Eye (tissue), 1 donor: ENCODE measurements at places on chromosomes 2 and 18.
A peak's percentile ranks its signal among the peaks of the same experiment; 100 is the strongest.

GRCh38 chr18:37182340-37183135 is 353.6 kb downstream of the KIAA1328 start:
- no peak for DNase-seq

- no peak for DNase-seq
Measured at GRCh38 chr2:27721335-27721734, 50.2 kb upstream of the MRPL33 start.

GRCh38 chr2:113281910-113282746 is 3.4 kb upstream of the PAX8 start:
- no peak for DNase-seq

DNA sequence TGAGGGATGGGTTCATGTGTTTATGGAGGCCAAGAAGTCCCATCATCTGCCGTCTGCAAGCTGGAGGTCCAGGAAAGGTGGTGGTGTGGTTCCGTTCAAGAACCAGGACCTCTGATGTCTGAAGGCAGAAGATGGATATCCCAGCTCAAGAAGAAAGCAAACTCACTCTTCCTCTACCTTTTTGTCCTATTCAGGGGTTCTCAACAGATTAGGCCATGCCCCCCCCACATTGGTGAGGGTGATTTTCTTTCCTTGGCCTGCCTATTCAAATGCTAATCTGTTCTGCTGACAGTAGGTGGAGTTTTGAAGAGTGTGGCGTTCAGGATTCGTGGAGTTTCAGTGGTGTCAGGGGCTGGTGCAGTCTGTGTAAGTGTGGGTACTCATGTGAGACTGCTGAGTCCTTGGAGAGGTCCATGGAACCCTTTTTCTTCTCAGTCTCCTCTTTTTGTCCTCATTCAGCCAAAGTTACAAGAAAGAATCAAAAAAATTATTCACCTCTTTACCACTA is 5.9 kb downstream of the MSL3B start:
- no peak for DNase-seq

- no peak for DNase-seq
Measured at GRCh38 chr2:174717273-174717672, 47.0 kb downstream of the CHRNA1 start.

GRCh38 chr2:32838418-32838817 is 108.3 kb upstream of the LTBP1 start:
- no peak for DNase-seq

DNA sequence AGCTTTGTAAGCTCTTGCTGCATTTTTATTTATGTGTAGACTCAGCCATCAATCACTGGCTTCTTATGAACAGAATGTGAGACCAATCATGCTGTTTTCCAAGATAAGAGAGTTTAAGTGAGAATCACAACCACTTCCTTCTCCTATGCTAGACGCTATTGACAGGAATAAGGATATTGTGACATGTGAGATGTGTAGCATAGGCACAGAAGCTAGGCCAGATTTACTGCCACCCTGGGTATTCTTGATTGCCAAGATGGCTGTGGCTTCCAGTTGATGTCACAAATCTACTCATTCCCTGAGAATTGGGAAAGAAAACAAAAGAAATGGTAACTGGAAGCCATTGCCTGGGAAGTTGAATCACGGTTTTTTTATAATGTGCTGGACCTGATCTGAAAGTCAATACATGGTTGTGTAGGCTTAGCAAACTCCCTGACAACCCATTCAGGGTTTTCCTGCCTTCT is 49.9 kb downstream of the RAB27B start:
- DNase-seq: no peak

GRCh38 chr18:44909191-44909719 is 228.6 kb downstream of the SETBP1 start:
- DNase-seq: no peak

DNA sequence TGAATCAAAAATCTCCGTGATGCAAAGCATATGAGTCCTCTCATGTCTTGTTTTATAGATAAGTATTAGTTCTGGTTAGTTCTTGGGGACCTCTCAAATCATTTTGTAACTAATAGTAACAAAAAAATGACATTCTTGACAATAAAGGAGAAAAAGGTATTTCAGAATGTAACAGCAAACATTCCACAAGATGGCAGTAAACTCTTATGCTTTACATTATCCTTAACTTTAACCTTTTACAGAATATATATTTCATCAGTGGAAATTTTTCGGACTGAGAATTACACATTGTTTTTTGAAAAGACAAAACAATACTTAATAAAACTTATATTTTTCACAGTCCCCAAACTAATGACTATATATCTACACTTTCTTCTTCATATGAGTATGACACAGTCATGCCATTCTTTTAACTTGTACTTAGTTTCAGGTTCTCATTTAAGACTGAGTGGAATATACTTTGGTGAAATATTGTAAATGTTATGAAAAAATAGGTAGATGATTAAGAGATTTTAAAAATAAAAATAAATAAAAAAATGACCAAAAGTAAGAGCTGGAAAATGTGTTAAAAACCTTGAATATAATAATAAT is 142.9 kb upstream of the NXPH2 start:
- peak; percentile 64 for DNase-seq

DNA sequence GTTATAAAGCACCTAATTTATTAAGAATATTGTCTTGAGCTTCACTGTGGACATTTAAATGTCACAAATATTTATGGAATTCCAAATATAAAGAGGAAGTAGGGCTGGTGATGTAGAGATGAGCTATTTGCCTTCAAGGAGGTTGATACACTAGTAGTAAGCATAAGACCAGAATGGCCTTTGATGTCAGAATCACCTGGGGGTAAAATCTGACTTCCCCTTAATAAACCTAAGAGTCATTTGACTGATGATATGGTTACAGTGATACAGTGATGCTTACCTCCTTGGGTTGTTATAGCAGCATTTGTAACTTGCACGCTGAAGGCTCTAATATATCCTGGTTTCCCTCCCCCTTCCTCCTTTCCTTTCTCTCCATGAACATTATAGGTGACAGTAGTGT is 143.7 kb downstream of the CERS6 start:
- no peak for DNase-seq

GRCh38 chr18:27017901-27018500 is 152.5 kb upstream of the AQP4 start:
- DNase-seq: peak; percentile 66

DNA sequence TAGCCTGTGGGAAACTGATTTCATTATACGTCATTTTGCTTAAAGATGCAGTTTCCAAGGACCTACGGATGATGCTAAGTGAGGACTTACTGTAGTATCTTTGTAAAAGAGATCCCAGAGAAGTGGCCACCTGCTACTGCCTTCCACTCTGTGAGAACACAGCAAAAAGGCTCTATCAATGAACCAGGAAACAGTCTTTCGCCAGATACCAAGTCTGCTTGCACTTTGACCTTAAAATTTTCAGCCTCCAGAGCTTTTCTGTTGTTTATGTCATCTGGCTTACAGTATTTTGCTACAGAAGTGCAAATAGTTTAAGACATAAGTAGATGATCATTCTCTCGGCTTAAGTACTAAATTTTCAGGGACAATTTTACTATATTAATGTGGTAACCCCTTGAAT is 847.9 kb upstream of the CHAC2 start:
- no peak for DNase-seq

DNA sequence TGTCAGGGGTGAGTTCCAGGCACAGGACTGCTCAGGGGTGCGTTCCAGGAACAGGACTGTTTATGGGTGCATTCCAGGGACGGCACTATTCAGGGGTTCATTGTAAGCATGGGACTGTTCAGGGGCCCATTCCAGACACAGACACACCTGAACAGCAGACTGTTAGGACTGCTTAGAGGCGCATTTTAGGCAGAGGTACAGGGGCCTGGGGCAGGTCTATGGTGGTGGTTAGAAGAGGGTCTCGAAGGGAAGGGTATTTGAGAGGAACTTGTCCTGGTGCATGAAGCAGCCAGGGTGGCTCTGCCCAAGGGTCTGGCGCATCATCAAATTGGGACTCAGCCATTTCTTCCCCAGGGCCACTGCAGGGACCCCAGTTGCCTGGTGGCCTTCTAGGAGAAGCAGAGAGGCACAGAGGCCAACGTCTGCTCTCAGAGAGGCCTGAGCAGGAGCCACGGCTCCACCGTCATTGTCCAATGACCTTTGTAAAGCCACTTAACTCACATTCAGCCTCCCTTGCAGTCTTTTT is 14.8 kb upstream of the MLPH start:
- DNase-seq: no peak

GRCh38 chr2:141021109-141021508 is 1109.7 kb downstream of the LRP1B start:
- no peak for DNase-seq

- no peak for DNase-seq
Measured at GRCh38 chr2:130376433-130377293, 20.8 kb downstream of the PTPN18 start.

GRCh38 chr2:69773206-69773605 is 31.3 kb downstream of the ANXA4 start:
- DNase-seq: no peak

- DNase-seq: no peak
Measured at GRCh38 chr2:119680457-119681202, 1.6 kb downstream of the TMEM177 start.

DNA sequence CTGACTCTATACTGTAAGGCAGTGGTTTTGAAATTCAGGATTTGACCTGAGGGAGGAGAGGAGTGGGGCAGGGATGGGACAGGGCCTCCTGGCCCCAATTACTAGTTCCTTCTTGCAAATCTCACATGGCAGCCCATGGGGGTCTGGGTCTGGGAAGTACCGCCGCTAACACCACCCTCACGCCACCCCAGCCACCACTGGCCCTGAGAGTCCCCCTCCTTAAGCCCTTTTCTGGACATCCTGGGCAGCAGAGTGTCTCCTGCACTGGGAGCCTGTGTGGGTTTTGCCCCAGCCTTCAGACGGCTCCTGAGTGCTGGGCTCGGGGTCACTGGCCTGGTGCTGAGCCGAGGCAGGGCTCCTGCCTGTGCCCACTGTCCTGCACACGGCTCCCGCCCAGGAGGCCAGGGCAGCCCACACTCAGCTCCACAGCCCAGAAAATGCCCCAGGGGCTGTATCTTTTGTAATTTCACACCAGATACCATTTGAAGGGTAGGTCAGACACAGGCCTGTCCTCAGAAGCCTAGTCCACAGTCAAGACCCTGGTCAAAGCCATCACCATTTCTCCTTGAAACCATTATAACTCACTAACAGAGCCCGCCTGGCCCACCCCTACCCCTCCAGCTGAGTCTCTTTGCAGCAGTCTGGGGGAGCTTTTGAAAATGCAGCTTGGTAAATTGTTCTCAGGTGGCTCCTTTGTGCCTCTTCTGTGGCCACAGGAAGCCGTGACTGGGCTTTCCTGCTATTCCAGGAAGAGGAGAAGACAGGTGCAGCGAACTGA is 55.1 kb downstream of the CYP27C1 start:
- no peak for DNase-seq

GRCh38 chr18:63267975-63268721 is 51.4 kb downstream of the BCL2 start:
- peak; percentile 67 for DNase-seq

DNA sequence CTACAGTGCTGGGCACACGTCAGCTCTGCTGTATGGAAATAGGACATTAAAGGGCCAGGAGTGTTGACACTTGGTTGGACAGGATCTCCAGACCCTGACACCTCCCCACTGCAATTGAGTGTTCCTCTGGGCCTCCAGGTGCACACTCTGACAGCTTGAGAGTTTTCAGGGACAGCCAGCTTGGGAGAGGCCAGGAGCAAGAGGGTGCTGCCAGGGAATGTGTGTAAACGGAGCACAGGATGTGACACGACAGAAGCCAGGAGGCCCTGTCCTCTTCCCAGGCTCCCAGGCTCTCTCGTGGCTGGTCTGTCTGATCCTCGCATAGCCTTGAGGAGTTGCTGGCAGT is 318.1 kb upstream of the HS6ST1 start:
- no peak for DNase-seq

GRCh38 chr2:86492048-86492453 is 50.9 kb downstream of the KDM3A start:
- peak; percentile 13 for DNase-seq

GRCh38 chr18:79405781-79406575 is 10.2 kb downstream of the NFATC1 start:
- DNase-seq: no peak
